GM04503 (cell line): ENCODE measurements at places on chromosomes 13 and 19.

DNA sequence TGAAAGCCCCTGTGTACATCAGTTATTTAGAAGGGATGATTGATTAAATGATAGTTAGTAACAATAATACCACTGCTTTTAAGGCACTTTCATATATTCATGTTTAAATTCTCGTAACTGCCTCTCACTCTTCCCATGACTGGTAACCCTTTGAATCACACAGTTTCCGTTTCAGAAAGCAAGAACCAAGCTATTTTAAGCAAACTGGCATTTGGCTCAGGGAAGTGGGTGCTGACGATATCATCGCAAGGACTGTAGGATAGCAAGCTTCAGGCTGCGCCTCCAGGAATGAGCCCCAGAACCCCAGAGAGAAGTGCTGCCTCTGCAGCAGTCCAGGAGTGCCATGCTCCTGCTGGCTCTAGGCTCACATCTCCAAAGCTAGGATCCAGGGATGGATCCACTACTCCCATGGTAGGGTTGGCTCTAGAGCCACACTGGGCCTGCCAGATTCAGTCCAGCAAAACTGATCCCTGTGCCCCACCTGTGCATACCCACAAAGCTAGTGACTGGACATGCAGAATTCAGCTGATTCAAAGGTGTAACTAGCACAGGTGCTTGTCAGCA lies 313.5 kb downstream of the SLC7A1 start:
- no peak for DNase-seq

DNA sequence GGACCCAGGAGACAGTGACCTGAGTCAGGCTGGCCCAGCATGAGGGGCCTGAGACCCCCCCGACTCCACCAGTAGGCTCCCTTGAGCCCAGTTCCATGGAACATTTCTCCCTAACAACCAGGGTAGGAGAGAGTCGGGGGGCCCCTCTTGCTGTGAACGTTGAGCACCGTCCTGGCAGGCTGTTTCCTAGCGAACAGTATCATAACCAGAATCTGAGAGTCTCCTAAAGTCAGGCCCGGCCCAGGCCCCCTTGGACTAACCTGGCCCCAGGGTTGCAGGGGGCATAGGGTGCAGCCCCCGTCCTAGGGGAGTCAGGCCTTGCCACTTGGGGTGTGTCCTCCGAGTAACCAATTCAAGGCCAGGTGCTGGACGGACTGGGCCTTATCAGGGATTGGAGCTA lies 13.7 kb downstream of the TMEM150B start:
- DNase-seq, result no peak

- DNase-seq, result no peak
These were observed 4.6 kb upstream of the UBL3 start for GRCh38 chr13:29855009-29855408.

GRCh38 chr13:35292329-35292728 lies 184.2 kb downstream of the MAB21L1 start:
- no peak for DNase-seq

- no peak for DNase-seq
These were observed 641 bp upstream of the SOX21 start for GRCh38 chr13:94712812-94713560.

- DNase-seq, result no peak
These were observed 22.0 kb downstream of the GP6 start for GRCh38 chr19:55016017-55016416.

GRCh38 chr13:30763786-30764413 lies 28.6 kb downstream of the ALOX5AP start:
- DNase-seq, result no peak
